ENCODE measurements at places on chromosomes 4 and X.

- no peak for DNase-seq
These were observed 73.2 kb downstream of the FBXW7 start for GRCh38 chr4:152462695-152463094.

- no peak for DNase-seq
These were observed 85.4 kb downstream of the FAM13A start for GRCh38 chr4:88971536-88971935.

DNA sequence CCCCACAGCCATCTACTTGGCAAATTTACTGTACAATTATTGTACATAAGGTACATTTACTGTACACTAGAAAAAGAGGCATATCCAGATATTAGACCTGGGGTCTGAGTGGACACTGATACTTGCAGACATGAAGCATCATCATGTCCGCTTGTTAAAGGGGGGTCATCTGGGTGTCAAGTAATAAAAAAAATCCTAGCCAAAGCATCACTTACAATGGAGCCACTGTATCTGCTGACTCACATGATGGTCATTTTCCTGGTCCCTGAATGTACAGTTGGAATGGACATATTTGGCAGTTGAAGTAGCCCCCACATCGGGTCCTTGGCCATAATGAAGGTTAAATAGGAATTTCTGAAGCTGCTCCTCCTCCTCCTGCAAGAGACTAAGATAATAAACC, 228.8 kb downstream of the THOC2 start:
- no peak for DNase-seq

GRCh38 chrX:56975611-56976010, 19.7 kb downstream of the SPIN3 start:
- no peak for DNase-seq

DNA sequence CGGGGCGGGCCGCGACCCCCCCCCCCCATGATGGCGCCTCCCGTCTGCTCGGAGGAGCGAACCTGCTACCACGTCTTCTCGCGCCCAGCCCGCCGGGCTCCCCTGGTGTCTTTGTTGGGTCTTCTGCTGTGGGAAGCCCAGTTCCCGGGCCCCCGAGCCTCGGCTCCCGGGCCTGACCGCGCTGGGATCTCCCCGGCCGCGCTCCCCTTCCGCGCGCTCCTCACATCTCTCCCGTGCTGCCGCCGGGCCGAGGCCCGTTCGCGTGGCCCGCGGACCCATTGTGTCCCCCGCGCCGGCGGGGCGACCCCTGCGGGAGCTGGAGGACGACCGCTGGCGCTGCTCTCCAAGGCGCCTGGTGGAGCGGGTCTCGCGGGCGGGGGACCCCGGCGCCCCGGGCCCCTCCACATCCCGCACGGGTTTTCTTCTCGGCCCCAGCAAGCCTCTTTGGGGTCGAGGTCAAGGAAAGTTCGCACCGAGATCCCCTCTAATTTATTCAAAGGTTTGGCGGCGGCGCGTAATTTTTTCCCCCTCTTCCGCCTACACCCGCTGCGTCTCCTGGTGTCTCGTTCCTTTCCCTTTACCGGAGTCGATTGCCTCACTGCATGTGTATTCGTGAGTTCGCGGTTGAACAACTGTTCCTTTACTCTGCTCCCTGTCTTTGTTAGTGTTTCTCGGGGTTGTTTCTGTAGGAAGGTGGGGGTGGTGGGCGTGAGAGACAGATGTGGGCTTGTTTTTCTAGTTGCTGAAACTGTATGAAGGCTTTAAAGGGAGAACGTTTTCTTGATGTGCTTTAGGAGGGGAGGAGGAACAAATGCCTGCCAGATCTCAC, 770 bp downstream of the SMAD1 start:
- DNase-seq = peak; percentile 62

DNA sequence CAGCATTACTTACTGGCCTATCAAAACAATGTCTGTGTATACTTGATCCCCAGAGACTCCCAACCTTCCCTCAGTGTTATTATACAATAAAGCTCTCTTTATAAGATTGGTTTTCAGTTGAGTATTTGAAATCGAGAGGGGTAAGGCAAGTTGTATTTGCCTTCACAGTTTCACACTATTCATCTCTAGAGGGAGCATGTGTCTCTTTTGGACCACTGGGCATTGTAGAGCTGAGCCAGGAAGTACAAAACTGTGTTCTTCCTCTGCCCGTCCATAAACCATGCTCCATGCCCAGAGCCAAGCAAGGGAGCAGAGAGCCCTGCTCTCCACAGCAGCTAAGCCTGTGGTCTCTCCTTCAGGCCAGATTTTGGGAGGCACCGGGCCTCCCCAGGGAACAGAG, 61.5 kb upstream of the HHIP start:
- no peak for DNase-seq

DNA sequence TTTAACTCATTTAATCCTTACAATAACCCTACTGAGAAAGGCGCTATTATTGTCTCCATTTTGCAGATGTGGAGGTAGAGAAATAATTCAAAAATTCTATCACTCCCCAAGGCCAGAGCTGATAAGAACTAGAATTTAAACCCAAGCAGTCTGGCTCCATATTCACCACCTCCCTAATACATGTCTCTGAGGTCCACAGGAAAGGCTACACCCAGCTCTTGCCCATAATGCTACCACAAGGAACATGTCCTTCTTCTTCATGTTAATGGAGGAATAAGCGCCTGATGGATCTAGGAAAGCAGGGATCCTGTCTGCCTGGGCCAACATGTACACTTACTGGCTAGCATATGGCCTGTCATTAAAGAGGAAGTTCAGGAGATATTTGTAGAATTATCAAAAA, 16.3 kb downstream of the APBB2 start:
- DNase-seq = no peak

DNA sequence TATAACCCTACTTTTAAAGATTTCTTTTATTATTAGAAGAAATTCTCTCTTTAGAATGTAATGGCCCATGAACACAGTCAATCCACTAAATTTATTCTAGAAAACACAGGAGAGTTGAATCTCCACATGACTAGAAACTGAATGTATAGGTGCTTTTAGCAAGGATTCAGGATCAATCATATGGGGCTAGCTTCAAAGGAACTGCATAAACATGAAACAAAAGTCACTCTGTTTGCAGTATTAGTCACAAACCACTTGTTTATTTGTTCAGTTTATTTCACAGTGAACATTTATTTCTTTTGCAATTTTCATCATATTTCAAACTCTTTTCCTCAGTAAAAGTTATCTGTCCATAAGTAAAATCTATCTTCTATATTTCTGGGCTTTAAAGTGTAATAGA, 1604.6 kb downstream of the PCDH18 start:
- no peak for DNase-seq

- no peak for DNase-seq
These were observed 87.4 kb upstream of the CT45A1 start for GRCh38 chrX:135625995-135626394.

DNA sequence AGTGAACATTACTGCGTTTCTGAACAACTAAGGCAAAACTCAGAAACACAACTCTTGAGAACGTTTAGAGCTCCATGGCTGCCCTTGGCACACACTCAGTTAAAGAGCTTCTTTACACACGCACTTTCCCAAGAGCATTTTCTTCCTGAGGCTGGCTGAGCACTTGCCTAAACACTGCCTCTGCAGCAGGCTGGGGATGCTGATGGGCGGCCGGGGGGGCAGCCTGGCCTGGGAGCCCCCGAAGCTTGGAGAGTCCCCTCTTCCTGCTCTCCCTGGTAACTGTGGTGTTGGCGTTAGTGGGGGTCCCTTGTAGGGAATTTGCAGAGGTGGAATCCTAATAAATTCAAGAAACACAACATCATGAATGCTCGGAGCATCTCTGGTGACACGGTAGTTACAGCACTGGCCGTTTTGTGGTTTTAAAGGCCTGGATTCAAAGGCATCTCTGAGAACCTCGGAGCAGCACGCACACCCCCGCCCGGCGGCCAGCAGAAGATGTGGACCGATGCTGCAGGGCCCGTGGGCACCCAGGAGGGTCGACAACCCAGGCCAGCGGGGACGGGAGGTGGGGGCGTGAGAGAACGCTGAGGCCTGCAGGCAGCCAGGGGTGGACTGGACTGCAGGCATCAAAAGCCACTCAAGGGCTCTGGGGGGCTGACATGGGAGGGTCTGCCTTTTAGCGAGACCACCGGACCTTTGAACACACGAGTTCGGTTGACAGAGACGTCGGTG, 45.4 kb downstream of the FGFRL1 start:
- no peak for DNase-seq

GRCh38 chr4:10104211-10104990, 12.2 kb downstream of the WDR1 start:
- DNase-seq = no peak

DNA sequence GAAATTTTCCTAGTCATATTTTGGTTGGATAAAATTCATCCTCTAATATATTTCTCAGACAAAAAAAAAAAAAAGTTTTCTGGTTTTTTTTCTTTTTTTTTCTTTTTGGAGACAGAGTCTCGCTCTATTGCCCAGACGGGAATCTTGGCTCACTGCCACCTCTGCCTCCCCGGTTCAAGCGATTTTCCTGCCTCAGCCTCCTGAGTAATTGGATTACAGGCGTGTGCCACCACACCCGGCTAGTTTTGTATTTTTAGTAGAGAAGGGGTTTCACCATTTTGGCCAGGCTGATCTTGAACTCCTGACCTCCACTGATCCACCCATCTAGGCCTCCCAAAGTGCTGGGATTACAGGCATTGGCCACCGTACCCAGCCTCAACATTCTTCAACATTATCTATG, 432.7 kb upstream of the PABPC4L start:
- no peak for DNase-seq

GRCh38 chr4:24601121-24601520, 16.8 kb upstream of the DHX15 start:
- no peak for DNase-seq

- no peak for DNase-seq
These were observed 4.2 kb upstream of the MAB21L2 start for GRCh38 chr4:150577796-150578195.

- no peak for DNase-seq
These were observed 133.1 kb downstream of the HMX1 start for GRCh38 chr4:8738471-8738931.

DNA sequence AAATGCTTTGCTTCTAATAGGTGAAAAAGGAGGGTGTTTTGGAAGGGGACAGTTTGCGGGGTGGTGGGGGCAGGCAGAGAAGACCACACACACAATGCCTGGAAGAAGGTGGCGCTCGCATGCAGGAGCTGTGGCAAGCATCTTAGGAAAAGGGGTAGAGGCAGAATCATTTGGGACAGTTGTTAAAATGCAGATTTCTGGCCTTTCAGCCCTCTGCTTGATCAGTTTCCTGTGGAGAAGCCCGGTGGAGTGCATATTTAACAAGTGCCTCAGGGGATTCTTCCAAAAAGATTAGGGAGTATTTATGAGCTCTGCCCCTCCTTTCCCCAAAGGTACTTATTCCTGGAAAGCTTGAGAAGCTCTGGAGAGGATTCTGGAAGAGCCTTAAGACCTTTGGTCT, 4.8 kb downstream of the NOCT start:
- DNase-seq = no peak

DNA sequence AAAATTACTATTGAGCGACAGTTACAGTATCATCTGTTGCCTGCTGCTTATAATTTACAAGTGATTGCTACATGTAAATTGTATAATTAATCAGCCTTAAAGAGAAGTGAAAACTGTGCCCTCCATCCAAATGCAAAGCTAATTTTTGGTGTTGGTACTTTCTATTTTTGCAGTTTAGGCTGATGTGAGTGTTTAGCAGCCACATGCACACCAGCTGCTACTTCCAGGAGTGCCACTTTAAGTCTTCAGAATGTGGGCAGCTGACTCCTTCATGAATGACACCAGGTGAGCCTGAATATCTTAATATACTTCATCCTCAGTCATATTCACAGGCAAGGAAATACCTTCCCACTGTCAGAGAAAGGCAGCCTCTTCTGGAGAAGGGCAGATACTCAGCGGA, 149.8 kb upstream of the RASGEF1B start:
- DNase-seq = no peak

GRCh38 chr4:166838975-166839614, 395.2 kb downstream of the SPOCK3 start:
- DNase-seq = no peak

DNA sequence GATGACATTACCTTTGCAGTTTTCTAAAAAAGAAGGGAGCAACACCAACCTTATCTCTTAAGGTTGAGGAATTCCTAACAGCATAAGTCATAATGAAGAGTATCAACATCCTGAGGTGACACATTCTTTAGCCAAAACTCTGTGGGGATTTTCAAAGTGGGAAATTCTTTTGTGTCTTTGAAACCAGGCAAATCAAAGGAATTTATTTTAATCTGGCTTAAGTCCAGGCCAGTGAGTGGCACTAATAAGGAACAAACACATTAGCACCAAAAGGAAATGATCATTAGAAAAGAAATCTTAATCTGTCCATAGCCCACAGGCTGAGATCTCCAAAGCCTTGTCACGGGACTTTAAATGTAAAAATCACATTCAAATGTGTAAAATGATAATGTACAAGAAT, 110.1 kb downstream of the LARP7 start:
- DNase-seq = no peak

DNA sequence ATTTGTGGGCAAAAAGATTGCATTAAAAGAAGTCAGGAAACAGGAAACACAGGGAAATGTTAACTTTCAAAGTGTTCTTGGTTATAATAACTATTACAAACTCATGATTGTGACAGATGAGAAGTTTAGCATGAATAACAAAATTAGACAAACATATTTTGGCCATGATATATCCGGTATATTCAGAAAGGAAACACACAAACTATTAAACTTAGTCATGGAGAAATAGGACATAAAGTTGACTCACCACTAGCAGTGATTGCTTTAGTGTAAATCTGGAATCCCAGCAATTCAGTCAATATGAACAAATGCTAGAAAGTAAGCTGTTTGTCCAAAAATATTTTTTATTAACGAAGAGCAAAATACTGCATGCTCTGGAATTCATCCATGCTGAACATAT, 1299.9 kb downstream of the C4orf33 start:
- DNase-seq = no peak

DNA sequence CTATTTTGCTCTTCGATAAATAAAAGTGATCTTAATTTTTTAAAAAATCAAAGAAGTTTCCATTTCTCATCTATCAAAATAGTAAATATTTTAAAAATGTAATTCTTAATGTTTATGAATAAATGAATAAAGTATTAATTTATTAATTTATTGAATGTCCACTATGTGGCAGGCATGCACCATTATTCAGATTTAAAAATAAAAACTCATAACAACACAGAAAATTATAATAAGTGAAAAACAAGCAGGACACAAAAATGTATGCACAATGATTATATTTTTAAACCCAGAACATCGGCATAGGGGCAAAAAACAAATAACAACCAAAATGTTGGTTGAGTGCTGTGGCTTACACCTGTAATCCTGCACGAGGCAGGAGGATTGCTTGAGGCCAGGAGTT, 5.3 kb upstream of the PYURF start:
- no peak for DNase-seq
